ENCODE measurements at places on chromosomes 11 and 22. TPM values are rescaled to one million over a fixed set of nuclear protein-coding genes. Genes with fewer than 3 reads are reported as not detected.

DNA sequence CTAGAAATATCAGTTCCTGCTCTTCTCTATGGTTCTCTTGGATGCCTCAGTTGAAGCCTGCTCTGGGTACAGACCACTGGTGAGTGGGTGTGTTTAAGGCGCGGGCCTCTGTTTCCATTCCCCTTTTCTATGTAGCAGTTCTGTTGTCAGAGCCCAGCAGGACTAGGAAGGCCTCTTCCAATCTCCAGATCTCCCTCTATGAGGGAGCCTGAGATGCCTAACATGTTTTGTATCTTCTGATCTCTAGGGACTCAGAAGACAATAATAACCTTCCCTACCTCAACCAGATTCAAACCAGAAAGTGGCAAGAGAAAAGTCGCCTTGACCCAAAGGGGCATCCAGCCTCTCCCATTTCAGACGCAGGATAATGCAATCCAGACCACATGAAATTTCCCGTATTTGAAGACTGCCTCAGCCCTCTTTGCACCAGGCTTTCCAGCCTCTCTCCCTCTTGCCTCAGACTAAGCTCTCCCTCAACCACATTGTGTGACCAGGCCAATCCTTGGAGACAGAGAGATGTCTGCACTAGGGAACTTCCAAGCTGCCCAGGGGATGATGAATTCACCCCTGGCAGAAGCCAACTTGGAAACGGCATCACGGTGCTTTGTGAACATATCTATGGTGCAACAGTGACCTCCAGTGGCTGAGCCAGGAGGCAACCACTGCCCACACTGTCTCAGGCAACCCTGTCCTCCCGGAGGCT lies 150.1 kb upstream of the UBASH3B start:
- peak; percentile 42 for DNase-seq

GRCh38 chr11:2929531-2929949 lies 320 bp upstream of the PHLDA2 start:
- DNase-seq, result no peak

- DNase-seq, result no peak
Observed at GRCh38 chr11:116329354-116330090, 443.3 kb downstream of the BUD13 start.

Gene CRYBB3
- 0.71 TPM for total RNA-seq

DNA sequence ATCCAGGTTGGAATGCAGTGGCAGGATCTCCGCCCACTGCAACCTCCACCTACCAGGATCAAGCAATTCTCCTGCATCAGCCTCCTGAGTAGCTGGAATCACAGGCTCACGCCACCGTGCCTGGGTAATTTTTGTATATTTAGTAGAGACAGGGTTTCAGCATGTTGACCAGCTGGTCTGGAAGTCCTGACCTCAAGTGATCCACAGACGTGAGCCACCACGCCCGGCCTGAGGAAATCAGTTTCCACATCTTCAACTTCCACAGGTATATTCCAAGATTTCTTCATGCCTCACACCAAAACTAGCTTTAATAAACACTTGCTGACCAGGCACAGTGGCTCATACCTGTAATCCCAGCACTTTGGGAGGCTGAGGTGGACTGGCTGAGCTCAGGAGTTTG lies 7.6 kb downstream of the HARBI1 start:
- DNase-seq, result no peak

DNA sequence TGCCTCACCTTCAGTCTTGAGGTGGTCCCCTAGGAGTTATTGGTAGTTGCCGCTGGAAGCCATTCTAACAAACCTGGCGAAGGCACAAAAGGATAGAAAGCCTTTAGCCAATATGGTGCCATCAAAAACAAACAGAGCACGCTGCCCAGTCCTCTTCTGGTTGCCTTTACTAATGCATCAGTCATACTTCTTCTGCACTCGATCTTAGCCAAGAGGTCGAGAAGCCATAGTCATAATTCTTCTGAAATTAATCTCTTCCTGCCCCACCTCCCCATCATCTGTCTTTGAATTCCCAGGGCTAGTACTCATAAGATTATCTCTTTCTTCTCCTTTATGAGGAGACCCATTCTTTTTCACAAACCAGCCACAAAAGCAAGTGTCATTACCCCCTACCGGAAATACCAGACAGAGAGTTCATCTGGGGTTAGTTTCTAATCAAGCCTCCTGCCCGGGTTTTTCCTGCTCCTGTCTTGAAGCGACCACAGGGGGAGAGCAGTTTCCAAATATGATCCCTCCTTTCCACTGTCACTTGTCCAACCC lies 21.4 kb upstream of the EHF start:
- no peak for DNase-seq

DNA sequence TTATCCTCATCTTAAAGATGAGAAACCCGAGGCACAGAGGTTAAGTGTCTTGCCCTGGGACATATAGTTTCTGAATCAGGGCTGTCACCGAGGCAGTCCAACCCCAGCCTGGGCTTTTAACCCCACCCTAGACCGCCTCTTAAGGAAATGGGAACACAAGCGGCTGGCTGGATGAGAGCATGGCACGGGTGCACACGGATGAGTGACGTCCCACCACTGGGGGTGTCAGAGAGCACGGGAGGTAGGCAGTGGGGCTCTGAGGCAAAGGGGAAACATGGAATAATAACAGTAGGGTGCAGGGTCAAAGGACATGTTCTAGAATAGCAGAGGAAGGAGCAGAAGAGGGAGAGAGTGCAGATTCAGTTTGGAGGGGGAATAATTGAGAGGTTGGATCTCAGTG lies 22.3 kb downstream of the PPFIBP2 start:
- DNase-seq, result no peak

- no peak for DNase-seq
Observed at GRCh38 chr11:15127341-15127740, 12.6 kb downstream of the INSC start.

DNA sequence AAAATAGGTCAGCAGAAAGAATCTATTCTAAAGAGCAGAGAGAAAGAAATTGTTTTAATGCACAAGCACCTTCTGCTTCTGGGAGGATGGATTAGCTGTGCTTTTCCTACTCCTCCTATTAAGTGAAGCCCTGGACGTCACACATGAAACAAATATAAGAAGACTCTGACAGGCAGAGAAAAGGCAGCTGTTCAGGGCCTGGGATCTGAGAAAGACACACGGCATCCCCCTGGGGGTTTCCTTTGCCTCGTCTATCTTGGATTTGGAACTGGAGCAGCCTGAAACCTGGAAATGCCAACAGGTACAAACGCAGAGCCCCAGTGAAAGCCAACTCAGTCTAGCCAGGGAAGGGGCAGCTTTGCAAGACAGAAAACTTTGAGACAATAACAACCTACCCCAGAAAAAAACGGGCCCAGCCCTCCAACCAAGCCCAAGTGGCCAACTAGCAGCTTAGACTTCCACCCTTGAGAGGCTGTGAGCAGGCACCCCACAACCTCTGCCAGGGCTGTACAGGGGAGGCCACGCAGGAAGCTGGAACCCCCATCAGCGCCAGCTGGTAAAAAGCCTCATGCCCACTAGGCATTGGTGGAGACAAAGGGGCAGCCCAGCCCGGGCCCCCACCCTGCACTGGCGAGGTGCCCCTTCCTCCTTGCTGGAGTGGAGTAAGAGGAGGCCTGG lies 7.3 kb downstream of the CERK start:
- no peak for DNase-seq

Gene CCDC73
- total RNA-seq, result 0.14 TPM

GRCh38 chr22:40128989-40129388 lies 48.7 kb upstream of the TNRC6B start:
- DNase-seq, result peak; percentile 53

GRCh38 chr11:1222491-1223345 lies at the start of gene MUC5B:
MUC5B (plus strand) TSS chr11:1223066; CDS start chr11:1223124, 58 bp downstream.
- DNase-seq, result no peak

- DNase-seq, result peak; percentile 53
Observed at GRCh38 chr11:68838572-68838964, 3.1 kb downstream of the CPT1A start.

DNA sequence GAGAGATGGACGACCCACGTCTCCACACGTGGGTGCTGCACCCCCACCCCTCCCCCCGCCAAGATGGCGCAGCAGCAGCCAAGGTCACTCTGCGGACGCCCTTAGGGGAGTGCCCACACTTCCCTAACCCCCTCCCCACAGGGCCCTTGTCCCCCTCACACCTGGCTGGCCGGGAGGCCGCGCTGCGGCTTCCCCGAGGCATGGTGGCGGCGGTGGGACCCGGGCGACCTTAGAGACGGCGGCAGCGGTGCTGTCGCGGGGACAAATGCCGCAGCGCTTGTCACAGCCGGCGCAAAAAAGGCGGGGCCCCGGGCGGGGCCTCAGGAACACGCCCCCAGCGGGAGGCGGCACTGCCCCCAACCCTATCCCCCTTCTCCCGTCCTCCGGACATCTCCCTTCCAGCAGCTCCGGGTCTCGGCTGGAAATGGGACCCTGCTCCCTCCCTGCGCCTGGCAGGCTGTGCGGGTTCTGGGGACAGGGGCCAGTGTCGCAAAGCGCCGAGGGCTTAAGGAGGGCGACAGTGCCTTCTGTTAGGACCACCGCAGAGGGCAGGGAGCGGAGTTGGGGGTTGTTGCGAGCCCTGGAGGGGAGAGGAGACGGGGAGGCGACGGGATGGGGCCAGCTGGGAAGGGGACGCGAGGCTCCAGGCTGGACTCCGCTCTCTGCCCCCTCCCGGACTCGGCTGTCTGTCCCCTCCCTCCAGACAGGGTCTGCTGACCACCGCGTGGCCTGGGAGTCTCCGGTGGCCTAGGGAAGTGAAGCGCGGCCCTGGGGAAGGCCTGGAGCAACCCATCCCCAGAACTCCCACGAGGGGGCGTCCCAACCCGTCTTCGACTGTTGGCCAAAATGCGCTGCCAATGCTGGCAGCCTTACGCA lies at the start of gene CHCHD10:
CHCHD10 (minus strand) TSS at position 300 of the 876 bp plus-strand sequence; CDS start at position 202, 98 bp downstream.
- peak; percentile 91 for DNase-seq
